ENCODE measurements at places on chromosomes 5 and 9.

- DNase-seq: no peak
Observed at GRCh38 chr5:42614509-42614908, 142.1 kb upstream of the CCDC152 start.

- DNase-seq: no peak
Observed at GRCh38 chr9:125485471-125486151, 221.4 kb downstream of the MAPKAP1 start.

DNA sequence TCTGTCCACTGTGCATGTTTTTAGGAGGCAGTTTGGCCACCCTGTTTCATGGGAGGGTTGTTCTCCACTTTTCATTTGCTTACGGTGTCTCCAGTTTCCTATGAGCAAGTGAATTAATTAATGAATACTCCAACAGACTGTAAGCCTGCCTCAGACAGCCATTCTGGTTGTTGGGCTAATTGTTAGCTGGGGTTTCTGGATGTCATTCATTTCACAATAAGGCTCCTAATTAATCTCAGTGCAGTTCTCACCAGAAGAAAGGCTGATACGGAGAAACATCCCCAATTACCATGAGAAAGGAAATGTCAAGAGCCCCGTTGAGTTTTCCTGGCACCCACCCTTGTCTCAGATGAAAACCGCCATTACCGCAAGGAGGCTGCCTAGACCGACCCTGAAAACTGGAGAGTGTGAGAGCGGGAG, 75.8 kb downstream of the MAP1B start:
- no peak for DNase-seq

- no peak for DNase-seq
Observed at GRCh38 chr9:37302277-37302676, 120.2 kb upstream of the GRHPR start.

GRCh38 chr9:72440378-72440777, 75.4 kb upstream of the ZFAND5 start:
- peak; percentile 76 for DNase-seq

DNA sequence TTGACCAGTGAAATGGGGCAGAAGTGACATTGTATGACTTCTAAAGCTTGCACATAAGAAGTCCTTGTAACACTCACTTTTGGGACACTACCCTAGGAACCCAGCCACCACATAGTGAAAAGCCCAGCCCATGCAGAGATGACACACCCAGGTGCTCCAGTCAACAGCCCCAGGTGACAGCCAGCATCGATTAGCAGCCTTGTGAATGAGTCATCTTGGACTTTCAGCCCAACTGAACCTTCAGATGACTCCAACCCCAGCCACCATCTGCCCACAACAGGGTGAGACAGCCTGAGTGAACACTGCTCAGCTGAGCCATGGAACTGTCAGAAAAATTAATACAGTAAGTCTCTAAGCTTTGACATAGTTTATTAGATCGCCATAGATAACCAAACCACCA, 458.6 kb downstream of the ZSWIM6 start:
- no peak for DNase-seq

DNA sequence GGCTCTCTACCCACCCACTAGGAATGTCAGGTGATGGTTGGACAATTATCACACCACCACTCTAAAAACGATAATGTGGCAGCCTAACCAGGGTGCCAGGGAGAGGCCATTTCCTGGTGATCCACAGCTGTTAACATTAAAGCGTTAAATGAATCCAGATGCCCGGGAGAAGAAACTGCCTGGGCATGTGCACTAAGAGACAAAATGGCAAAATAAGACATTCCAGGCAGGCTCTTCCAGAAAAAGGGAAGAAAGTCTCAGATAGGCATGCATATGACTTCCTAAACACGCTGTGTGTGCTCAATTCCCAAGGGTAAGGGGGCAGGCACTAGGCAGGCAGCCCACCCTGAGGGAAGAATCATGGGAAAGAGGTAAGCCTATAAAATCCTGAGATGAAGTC, 4.6 kb upstream of the TXN start:
- no peak for DNase-seq

GRCh38 chr5:109105631-109106267, 304.0 kb downstream of the PJA2 start:
- DNase-seq: peak; percentile 37

DNA sequence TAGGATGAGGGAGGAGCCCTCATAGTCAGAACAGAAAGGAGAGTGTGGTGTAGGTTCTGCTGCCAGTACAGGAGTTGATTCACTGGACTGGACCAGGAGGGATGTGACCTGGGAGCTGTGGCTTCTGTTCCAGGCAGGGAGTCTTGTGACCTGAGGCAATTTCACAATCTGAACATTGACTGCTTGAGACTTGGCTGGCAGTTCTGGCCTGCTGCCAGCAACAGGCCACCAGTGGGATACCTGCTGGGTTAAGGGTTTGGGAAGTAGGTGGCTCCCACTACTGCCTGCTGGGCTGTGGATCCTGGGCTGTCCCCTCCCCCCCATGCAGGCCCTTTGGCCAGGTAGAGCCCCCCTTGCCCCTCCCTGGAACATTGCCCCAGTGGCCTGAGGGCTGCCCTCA, 268.6 kb upstream of the ARRDC3 start:
- no peak for DNase-seq

DNA sequence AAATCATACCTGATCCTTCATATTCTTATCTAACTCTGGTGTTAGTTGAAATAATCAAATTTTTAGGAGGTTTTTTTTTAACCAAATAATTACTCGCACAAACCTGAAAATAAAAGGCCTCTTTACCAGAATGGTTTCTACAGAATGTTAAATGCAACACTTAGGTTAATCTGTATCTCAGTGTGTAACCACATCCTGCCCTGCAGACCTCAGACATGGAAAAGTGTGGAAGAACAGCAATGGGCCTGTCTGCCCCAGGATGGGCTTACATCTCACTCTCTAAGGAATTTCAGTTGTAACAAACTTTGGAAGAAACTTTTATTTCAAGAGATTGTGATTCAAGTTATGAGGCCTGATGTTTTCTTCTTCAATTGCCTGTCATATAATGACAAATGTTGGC, 32.5 kb upstream of the MIER3 start:
- no peak for DNase-seq

DNA sequence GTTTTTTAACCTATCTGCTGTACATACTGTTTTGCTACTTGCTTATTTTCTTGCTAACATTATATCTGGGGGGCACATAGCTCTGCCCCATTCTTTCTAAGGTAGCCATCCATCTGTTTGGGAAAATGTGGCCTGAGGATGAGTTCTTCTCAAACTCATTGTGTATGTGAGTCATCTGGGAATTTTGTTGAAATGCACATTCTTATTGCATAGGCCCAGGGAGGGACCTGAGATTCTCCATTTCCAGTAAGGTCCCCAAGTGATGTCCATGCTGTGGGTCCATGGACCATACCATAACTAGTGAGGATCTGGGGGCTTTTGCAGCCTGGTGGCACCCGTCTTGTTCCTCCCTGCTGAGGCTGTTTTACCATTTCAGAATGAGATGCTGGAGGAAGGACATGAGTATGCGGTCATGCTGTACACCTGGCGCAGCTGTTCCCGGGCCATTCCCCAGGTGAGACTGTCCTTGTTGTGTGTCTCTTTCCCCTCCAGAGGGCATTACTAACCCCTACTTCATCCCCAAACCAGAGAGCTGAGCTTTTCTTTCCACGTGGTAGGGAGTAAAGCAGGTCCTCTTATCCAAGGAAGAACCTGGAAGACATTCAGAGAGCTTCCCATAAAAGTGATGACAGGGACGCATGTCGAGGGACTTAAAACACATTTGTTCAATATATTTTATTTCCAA, 28.6 kb downstream of the CYFIP2 start:
- DNase-seq: no peak

- DNase-seq: no peak
Observed at GRCh38 chr5:81213070-81213469, 20.1 kb upstream of the CKMT2 start.

- DNase-seq: no peak
Observed at GRCh38 chr5:167576897-167577296, 714.5 kb upstream of the WWC1 start.

GRCh38 chr9:68488126-68488525, 52.6 kb downstream of the TMEM252 start:
- DNase-seq: no peak

GRCh38 chr9:84940294-84940693, 270.8 kb downstream of the NTRK2 start:
- DNase-seq: no peak
